Stimulated activated CD8-positive, alpha-beta memory T cell treated with anti-CD3 and anti-CD28 coated beads, Interleukin-4, amount 100 ng/mL, for 24 hours (primary cell): ENCODE measurements at places on chromosomes 6 and 20.
A peak's percentile ranks its signal among the peaks of the same experiment; 100 is the strongest.

- no peak for DNase-seq
Measured at GRCh38 chr6:104186831-104187230, 672.9 kb downstream of the HACE1 start.

GRCh38 chr6:106119546-106119945, 33.4 kb downstream of the PRDM1 start:
- DNase-seq = no peak

DNA sequence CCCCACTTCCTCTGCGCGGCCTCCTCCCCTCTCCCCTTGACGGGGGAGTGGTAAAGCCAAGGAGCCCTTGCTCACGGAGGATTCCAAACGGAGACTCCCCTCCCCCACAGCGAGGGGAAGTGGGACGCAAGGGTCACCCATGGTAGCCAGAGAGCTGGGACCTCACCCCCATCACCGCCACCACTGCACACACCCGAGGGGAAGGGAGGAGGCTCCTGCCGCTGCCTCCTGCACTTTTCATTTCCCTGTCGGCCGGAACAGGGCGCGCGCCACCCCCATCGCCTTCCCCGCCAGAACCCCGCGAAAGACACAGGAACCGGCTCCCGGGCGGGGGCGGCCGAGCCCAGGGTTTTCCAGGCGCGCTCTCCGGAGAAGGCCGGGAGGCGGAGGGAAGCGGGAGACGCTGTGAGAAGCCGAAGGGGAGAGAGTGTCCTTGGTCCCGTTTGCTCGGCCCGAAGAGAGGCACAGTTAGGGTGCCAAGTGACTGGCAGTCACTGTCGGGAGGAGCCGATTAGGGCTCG, 789 bp downstream of the CCND3 start:
- DNase-seq = no peak

DNA sequence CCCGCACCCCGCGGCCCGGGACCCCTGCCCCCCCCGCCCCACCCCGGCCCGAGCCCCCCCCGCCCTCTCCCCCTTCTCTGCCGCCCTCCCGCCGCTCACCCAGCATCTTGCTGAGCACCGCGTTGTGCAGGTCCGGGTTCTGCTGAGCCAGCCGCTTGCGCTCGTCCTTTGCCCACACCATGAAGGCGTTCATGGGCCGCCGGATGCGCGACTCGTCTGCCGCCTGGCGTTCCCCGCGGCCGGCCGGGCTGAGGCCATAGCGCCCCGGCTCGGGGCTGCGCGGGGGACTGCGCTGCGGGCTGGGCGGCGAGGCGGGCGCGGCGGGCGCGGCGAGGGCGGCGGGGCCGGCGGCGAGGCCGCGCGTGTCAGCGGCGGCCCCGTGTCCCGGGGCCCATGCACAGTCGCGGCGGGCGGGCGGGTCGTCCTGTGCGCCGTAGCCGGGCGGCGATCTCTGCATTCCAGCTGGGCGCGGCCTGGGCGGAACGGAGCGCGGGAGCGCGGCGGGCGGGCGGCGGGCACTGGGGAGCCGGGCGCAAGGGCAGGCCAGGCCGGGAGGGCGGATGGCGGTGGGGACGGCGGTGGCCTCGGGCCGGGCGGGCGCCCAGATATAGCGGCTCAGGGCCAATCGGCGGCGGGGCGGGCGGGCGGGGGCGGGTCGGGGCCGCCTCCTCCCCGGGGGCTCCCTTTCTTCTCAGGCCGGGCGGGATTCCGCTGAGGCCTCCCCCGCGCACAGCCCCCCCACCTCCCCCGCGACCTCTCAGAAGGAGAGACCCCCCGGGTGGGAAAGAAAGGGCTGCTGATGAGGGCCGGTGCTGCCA, at the start of gene SOX18:
TSS of gene SOX18 (minus strand) at position 580 of the 818 bp plus-strand sequence. CDS start at position 457, 123 bp downstream.
- no peak for DNase-seq

DNA sequence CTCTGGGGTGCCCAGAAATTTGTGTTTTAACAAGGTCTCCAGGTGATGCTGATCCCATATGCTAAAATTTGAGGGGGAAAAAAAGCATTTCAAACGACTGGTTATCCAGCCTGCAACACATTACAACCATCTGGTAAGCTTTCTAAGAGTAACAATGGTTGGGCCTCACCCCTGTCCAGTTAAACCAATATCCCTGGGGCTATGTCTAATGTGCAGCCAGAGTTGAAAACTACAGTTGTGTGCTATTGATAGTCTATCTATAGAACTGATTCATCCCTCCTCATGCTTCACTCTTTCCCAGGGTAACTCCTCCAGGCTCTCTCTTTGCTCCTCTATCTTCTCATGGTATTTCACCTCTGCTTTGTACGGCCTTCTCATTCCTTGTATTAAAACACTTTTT, 458.3 kb downstream of the MMUT start:
- no peak for DNase-seq

DNA sequence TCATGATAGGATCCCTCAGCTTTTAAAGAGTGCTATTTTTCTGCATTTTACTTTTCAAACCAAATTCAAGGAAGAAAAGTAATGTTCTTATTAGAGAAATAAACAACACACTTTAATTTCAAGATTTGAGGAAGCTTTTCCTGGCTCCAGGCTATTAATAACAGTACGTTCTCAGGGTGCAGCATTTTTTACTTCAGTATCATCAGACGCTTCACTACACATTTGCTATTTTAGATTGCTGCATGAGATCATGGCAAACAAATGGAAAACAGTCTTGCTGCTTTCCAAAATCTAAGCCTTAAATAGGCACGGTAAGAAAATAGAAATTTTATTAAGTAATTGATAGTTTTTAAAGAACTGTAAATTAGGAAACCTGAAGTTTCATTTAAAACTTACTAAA, 253.6 kb upstream of the EXOC2 start:
- no peak for DNase-seq

DNA sequence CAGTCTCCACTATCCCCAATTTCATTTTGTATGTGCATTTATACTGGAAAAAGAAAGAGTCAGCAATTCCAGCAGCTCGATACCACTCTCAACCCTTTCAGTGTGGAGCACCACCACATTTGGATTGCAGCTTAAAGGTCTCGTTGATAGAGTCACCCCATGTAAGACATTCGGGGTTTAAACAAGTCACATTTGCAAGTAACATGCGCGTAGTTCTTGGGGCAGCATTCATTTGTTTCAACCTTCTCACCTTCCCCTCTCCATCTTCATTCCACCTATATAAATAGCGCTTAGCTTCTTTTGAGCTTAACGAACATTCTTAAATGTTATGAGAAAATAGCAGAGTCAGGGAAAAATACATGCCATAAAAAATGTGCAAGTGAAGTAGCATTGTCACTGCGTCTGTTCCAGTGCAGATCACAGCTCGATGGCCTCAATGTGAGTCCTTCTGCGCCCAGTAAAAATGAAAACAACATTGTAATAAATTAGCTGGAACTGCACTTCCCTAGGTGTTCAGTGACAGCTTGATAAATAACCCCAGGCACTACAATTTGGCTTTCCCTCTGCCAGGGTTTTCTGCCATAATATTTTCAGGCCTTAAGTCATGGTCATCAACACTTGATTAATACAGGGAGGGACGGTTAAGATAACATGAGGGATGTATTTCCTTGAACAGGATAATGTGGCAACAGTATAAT, 737.8 kb upstream of the NRSN1 start:
- no peak for DNase-seq

DNA sequence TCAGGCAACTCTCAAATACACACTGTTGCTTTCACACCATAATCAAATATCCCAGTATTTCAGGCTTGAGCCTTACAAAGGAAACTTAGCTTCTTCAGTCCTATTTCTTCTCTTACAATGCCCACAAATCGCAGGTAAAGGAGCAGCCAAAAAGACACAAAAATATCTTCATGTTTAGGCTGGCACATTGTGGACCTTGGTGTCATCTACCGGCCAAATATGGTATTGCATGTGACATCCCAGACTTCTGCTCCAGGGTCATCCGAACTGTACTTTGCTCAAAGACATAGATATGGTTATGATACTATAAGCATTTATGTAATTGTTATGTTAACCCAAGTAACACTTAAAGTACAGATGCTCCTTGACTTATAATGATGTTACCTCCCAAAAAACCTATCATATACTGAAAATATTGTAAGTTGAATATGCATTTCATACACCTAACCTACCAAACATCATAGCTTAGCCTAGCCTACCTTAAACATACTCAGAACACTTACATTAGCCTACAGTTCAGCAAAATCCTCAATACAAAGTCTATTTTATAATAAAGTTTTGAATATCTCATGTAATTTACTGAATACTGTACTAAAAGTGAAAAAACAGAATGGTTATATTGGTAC, 4.6 kb downstream of the OR2H2 start:
- DNase-seq = peak; percentile 12

DNA sequence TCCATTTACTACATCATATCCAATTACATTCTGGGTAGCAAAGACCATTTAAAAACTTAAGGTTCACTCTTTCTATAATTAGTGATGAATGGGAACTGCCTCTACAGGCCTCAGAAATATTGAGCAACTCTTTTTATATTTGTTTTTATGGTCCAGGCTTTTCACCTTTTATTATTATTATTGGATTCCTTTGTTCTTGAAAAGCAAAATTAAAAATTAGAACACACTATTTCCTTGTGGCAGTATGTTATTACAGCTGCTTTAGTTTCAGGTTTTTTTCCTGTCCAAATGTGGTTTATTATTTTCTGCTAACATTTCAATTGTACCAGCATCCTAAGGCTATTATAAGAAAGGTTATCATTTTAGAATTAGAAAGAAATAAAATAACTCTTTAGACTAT, 150.1 kb downstream of the FARS2 start:
- DNase-seq = no peak

GRCh38 chr20:25547063-25547462, 38.3 kb downstream of the NINL start:
- DNase-seq = no peak

DNA sequence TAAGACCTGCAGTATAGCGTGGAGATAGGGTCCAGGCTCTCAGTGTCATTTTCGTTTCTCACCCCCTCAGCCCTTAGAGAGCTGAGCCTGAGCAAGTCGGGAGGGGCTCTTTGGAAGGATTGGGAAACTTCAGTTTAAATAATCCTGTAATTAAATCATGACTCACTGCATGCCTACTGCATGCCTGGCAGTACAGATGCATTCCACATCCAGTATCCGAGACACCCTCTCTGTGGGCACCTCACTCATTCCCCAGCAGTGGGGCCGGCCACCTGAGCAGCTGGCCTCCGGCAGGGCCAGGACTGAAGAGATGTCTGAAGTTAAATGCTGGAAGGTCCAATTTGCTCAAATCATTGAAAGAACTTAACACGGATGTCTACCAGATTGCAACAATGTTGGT, 316.6 kb downstream of the THBS2 start:
- no peak for DNase-seq
